ENCODE measurements at places on chromosomes 12 and 14.

DNA sequence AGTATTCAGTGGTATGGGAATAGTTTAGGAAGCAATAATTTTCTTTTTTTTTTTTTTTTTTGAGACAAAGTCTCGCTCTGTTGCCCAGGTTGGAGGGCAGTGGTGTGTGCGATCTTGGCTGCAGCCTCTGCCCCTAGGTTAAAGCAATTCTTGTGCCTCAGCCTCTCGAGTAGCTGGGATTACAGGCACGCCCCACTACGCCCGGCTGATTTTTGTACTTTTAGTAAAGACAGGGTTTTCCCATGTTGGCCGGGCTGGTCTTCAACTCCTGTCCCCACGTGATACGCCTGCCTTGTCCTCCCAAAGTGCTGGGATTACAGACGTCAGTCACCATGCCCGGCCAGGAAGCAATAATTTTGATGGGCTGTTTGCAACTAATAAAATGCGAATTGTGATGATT lies 62.1 kb downstream of the ATG14 start:
- DNase-seq = peak; percentile 29

DNA sequence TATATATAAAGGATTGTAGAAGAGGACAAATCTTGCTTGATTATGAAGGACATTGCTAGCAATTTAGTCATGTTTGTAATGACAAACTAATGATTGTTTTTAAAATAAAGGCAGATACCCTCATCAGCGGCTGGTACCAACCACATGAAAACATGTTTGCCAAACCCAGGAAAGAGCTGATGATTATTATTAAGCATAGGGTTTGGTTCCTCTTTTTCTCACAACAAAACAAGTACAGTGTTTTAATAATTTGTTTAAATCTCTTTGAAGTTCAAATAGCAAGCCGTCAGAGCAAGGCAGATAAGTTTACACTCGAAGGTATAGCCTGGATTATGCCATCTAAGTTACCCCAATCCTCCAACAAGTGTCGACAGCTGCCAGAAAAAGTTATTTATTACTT lies 5.3 kb upstream of the SINHCAF start:
- no peak for DNase-seq

DNA sequence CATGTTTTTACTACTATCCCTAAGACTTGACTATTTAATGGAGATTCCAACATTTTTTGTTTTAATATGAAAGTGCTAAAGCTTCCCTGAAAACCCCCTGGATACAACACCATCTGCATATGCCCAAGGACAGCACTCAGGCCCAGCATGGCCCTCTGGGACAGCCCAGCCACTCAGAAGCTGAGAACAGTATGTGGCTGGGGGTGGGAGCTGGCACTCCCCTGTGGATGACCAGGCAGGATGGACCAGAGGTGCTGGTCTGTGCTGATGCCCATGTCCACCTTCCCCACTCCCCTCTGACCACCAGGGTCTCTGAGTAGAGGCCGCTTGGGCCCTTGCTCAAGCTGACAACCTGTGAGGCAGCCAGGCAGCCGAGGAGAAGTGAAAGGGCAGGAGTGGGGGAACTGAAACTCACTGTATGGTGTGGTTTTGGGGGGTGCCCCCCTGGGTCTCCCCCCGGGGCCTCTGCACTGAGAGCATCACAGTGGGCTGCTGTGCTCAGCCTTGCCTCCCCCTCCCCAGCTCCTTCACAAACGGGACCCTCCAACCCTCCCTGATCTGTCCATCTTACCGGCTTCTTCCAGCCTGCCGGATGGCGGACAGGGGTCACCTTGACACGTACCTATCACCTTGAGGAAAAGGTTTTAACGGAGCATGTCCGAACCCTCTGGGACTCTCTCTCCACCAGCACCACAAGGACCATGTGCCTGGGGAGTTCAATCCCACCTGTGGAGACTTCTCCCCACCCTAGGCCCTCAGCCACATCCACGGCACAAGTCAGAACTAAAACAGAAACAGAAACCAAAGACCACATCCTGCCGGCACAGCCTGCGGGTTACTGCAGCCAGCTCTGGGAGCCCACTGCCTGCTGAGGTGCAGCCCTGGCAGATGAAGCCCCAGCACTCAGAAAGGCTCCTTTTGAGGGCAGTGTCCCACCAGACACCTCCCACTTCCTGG lies at the start of gene TMEM229B:
TMEM229B (minus strand) TSS at position 785 of the 957 bp plus-strand sequence. CDS start 14,798 bp downstream, outside the sequence.
- DNase-seq = peak; percentile 95

DNA sequence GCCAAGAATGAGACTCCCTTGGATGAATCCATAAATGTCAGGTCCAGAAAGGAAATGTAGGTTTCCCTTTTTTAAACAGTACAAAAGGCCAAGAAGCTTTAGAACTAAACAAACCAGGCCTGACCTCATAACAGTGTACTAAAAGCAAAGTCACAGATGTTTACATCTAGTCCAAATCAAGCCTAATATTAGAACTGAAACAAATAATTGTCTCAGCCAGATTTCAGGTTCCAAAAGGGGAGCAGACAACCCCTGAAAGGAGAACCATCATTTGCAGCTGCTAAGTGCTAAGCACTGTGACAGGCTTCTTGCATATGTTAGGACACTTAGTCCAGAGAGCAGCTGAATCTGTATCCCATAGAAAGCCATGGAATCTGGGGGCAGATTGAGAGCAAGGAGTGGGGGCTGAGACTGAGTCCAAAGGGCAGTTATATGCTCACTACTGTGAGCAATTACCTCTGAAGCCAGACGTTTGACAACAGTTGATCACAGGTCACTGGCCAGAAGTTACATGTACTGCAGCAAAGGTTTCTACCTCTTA lies 90.1 kb downstream of the STXBP6 start:
- DNase-seq = no peak

GRCh38 chr14:34222867-34223266 lies 239.2 kb downstream of the SPTSSA start:
- DNase-seq = no peak

DNA sequence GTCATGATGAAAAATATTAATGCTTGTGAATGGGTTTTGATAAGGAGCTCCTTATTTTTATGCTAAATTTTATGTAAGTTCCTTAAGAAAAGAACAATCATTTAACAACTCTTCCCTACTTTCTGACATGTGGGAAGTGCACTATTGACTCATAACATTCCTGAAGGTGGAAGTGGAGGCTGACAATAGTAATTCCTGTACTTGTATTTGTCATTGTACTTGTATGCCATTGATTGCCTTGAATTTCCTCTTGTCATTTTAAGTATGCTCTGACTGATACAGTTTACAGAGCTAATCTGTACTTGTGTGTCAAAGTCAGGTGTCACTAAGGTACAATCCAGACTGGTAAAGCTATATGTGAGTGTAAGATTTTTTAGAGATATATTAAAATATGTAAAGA lies 440.0 kb downstream of the SLC16A7 start:
- no peak for DNase-seq

- no peak for DNase-seq
Observed at GRCh38 chr12:15996948-15997347, 85.8 kb downstream of the DERA start.

GRCh38 chr12:131454418-131455217 lies 256.3 kb upstream of the SFSWAP start:
- peak; percentile 70 for DNase-seq

DNA sequence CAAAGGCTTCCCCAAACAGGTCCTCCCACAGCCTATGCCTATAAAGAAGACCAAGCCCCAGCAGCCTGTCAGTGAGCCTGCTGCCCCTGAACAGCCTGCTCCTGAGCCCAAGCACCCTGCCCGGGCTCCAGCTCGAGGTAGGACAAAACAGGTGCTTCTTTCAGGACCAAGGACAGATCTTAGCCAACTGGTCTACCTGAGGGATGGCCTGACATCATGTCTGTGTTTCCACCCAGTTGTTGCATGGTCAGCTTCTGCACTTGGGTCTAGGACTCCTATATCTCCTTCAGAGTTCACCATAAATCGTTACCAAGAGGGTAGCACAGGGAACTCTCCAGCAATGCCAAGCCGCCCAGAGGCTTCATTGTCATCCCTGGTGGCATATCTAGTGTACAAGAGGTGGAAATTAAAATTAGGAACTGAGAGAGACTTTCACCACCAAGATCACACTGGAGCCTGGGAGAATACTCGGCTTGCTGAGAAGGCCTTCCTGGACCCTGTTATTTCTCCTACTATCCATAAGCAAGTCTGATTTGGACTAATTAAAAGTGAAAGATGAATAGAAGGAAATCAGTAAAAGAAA lies 38.2 kb upstream of the OAS1 start:
- peak; percentile 44 for DNase-seq

- DNase-seq = peak; percentile 56
Observed at GRCh38 chr12:110373425-110373824, 30.1 kb downstream of the ANAPC7 start.

- DNase-seq = peak; percentile 55
Observed at GRCh38 chr12:44000309-44000952, 164.6 kb downstream of the TMEM117 start.

DNA sequence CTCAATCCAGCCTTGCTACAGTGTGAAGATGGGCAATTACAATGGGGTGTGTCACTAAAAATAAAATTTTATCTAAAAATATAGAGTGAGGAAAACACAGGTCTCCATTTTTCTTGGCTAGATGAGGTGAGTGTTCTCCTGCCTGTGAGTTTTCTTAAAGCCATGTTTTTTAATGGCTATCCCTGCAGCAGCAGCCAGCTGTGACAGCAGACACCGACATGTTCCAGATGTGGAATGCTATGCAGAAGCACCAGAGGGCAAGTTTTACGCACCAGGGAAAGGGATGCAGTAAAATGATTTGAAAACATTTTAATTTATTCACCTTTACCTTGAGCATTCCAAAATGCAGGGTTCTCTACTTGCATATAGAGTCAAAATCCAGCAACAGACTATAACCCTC lies 577.0 kb upstream of the STXBP6 start:
- DNase-seq = no peak

DNA sequence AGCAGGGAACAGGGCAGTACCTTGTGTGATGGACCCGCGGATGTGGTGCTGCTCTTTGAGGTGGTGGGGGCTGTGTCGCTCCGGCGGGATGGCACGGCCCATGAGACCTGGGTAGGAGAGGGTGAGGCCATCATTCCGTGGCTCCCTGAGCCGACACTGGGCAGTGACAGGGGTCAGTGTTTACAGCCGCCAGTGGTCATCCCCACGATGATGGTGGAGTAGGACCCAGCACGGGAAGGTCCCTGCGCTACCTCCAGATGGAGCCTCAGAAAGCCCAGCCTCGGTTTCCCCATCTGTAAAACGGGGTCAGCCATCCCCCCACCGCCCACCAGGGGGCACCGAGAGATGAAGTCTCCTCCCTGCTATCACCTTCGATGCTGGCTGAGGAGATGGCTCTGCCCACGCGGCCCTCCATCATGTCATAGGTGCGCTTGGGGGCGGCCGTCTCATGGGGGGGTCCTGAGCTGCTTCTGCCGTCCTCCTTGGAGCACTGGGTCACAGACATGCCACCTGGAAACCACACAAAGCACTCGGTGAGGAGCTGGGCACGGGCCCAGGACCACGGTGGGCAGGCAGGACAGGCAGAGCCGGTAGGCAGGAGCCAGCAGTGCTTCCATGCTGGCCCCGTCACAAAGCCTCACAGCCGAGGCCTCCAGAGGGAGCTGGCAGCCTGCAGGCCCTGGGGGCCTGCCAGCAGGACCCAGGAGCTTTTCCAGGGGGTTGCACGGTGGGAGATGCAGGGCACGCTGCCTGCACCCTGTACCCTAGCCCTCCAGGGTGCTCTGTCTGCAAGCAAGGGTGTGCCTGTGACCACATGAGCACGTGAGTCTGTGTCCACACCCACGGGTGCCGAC lies 53.1 kb downstream of the RFLNA start:
- DNase-seq = peak; percentile 23

DNA sequence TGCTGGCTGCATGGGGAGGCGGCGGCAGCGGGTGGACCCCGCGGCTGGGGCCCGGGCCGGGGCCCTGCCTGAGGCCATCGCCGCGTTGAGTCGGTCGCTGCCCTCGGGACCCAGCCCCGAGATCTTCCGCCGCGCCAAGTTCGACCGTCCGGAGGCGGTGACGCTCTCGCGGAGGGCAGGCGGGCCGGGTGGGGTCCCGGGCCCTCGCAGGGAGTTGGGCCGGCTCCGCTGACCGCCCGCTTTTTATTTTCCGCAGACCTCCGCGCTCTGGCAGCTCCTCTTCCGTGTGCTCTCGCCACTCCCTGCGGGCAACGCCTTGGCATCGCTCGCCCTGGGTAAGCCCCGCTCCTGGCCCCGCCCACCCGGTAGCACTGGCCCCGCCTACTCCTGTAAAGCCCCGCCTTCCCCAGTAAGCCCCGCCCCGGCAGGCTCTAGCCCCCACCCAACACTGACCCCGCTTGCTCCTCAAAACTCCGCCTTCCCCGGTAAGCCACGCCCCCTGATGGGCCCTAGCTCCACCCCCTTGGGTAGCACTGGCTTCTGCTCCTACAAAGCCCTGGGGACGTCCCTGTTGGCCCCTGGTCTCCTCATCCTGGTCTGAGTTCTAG lies 424 bp downstream of the TEDC1 start:
- DNase-seq = peak; percentile 85

DNA sequence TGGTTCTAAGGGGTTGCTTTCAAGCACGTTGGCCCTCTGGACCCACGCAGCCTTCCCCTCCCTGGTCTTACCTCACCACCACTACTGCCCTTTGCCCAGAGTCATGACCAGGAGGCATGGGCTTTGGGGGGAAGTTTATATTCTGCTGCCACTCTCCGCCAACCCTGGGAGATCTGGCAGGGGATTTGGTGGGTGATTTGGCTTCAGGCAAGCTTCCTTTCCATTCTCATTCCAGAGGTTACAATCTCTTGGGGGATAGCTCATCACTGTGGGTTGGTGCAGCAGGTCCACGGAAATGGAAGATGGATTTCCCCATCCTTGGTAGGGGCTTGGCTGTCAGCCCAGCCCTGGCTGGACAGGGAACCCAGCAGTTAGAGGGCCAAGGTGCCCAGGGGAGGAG lies 6.3 kb downstream of the PAH start:
- DNase-seq = no peak

- no peak for DNase-seq
Observed at GRCh38 chr14:102209224-102209966, 69.7 kb downstream of the WDR20 start.

DNA sequence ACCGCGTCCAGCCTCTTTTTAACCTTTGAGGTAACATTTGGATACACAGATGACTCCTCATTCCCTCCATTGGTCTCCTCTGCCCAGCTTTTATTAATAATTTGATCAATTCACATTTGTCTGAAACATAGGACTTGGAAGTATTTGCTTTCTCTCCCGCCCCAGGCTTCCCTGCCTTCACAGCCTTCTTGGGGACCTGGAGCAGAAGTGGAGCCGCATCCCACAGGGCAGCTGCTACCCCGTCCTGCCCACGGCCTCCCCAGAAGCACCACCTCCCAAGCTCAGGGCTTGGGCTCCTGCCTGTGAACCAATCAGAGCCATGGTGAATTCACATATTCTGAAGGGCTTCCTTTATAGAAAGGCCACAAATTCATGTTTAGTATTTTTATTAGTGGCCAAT lies 97.6 kb downstream of the PIWIL1 start:
- no peak for DNase-seq

- DNase-seq = no peak
Observed at GRCh38 chr12:102024765-102025164, 37.0 kb downstream of the WASHC3 start.

GRCh38 chr12:110906985-110907384 lies 13.4 kb downstream of the MYL2 start:
- no peak for DNase-seq

GRCh38 chr12:100443434-100443833 lies 30.2 kb upstream of the NR1H4 start:
- DNase-seq = no peak

- DNase-seq = peak; percentile 71
Observed at GRCh38 chr14:73777420-73777819, 63.2 kb upstream of the PNMA1 start.
